ENCODE measurements at places on chromosomes 2 and 18.

DNA sequence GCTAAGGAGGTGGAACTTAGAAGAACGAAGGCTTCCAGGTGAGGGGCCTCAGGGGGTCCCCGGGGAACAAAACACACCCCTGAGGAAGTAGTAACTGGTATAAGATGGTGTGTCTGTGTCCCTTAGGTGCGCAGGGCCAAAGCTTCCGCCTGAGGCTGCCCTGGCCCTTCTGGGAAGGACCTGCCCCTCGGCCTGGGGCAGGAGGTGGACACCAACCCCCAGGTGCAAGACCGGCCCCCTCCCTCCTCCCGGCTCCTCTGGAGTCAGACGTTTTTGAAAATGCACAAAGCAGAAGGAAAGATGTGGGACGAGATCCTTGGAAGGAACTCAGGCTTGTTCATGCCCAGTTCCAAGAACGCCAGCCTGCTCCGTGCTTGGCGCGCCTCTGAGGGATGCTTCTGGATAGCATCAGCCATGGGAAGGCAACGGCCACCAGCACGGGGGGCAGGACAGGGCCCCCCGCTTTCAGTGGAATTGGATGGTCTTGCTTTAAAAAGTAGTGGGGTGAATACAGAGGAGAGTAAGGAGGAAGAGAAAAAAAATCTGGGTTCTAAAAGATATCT, 37.5 kb downstream of the MYT1L start:
- no peak for DNase-seq

DNA sequence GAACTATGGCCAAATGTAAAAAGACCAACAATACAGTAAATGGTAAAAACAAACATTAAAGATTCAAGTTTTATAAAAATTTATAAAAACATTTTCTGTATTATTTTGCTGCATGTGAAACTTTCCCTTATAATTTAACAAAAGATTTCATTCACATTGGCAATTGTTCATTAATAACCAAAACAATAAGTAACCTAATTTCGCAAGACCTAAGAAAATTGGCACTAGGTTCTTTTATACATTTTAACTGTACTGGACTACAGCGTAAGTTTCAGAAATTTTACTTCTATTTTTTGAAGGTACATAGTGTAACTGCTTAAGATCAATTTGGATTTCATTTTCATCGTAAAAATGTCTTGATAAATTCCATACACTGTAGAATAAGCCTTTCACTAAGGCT, 77.2 kb downstream of the FANCL start:
- DNase-seq = no peak

DNA sequence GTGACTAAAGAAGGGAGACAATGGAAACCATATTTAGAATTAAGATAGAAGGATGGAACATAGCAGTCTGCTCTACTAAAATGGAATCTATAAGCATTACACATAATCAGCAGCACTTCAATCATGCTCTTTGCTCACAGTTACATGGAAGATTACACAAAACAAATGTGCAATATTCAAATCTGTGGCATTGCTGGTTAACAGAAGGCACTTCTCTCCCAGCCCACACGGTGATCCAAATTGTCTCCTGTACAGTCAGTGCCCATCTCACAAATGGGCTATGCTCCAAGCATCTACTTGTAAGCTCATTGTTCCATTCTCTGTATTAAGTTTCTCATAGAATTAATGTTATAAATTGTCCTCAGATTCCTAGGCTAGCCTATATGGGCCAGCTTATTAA, 716.6 kb downstream of the NRXN1 start:
- no peak for DNase-seq

- no peak for DNase-seq
These were observed 42.4 kb upstream of the IGFBP2 start for GRCh38 chr2:216590780-216591179.

GRCh38 chr18:35024196-35024595, 17.0 kb upstream of the MAPRE2 start:
- DNase-seq = no peak

DNA sequence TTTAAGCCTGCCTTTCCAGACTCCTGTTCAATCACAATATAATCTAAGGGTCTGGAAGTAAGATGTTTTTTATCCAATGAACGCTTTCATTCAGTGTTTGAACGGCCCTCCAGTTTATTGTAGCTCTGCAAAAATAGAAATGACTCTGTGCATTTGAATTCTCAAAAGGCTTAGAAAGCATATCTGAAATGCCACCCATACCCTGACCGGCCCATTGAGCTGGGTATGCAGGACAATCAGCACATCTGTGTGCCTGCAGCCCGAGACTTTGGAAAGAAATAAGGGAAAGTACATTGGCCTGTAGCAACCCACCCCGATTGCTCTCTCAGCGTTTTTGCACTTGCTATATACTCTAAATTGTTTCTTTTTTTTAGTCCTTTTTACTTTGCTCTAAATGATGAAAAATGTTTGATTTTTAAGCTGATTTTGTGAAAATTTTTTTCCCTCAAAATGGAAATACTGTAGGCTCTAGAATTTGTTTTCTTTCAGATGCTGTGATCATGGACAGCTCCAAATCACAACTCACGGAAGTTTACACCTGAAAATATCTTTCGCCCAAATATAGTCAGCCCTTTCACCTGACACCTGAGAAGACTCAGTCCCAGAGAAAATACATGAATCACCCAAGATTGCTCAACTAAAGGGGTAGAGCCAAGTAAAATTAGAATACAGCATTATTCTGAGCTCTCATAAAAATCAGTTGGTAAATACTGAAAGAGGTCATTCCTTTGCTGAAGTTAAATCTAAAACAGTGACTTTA, 194.5 kb upstream of the SIX3 start:
- no peak for DNase-seq
